NCI-H1417 treated with DMSO at 0.1 percent for 48 hours (cell line): ENCODE measurements at places on chromosomes 3 and 15.

GRCh38 chr15:88080616-88081015 is 175.9 kb downstream of the NTRK3 start:
- no peak for DNase-seq

DNA sequence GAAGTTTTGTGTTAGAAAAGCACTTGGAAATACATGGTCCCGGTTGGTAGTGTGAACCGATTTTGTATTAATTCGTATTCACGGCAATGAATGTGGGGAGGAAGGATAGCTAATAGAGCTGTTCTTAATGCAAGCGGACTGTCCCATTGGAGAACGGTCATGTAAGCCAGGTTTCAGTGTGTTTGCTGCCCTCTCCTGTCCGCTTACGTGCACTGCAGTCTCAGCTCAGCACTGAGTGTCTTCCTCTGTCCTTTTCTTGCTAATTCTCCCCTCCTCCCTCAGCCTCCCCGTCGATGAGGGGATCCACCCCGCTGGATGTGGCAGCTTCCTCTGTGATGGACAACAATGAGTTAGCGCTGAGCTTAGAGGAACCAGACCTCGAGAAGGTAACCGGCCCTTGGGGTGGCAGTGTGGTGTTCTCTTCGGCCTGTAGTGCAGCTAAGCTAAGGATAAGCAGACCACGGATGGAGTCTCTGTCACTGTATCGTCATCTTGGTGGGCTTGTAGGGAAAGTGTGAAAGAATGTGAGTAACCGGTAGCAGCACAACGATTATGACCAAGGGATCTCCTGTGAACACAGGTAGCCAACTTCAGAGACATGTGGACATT is 267.5 kb upstream of the CHRM5 start:
- DNase-seq, result peak; percentile 14

DNA sequence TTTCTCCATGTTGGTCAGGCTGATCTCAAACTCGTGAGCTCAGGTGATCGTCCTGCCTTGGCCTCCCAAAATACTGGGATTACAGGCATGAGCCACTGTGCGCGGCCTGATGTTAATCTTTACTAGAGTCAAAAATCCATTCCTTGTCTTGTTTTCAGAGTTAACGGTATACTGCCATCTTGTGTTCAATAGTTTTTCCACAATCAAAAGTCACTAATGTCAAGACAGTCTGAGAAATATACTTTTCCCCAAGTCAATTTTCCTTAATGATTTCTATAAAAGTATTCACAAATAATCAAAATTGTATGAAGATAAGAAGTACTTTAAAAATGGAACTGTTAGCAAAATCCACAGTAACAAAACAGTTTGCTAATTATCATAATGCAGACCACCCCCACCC is 8.5 kb downstream of the CRBN start:
- no peak for DNase-seq

- DNase-seq, result no peak
Observed at GRCh38 chr3:127792541-127793292, 29.6 kb downstream of the MGLL start.

DNA sequence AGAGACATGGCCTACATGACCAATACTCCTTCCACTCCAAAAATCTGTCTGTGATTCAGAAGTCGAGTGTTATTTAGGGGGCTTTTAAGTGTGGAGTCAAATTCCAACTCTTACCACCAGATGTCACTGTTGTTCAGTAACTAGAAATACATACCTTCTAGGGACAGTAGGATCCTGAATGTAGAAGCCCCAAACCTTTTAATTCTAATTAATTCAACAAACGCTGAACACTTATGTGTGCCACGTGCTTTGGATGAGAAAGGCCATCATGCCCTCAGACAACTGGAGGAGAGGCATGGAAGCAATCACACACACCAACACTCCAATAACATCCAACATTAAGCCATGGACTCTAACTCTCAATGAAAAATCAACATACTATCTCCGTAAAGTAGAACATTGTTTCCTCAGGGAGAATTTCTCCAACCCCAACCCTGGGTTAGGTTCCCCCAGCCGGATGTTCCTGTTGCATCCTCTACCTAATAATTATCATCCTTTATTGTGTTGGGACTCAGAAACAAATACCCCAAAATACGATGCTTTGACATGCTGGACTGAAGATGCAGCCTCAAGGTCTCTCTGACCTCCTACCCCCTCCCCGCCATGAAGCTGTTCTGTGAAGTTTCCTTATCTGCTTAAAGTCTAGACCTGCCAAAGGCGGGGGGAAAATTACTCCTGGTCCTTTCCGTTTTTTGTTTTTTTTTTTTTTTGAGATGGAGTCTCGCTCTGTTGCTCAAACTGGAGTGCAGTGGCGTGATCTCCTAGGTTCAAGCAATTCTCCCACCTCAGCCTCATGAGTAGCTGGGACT is 8.0 kb upstream of the CCDC13 start:
- no peak for DNase-seq

DNA sequence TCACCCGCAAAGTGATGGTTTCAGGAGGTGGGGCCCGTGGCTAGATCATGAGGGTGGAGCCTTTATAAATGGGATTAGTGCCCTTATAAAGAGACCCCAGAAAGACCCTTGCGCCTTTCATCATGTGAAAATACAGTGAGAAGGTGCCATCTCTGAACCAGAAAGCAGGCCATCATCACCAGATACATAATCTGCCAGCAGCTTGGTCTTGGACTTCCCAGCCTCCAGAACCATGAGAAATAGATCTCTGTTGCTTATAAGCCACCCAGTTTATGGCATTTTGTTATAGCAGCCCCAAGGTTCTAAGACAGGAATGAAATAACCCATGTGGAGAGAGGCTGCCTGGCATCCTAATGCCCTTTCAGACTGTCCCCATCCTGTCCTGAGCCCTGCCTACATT is 127.8 kb upstream of the SMAD3 start:
- DNase-seq, result no peak

GRCh38 chr3:179063945-179064560 is 7.6 kb downstream of the ZMAT3 start:
- DNase-seq, result no peak
